ENCODE measurements at places on chromosomes 2 and 18.

DNA sequence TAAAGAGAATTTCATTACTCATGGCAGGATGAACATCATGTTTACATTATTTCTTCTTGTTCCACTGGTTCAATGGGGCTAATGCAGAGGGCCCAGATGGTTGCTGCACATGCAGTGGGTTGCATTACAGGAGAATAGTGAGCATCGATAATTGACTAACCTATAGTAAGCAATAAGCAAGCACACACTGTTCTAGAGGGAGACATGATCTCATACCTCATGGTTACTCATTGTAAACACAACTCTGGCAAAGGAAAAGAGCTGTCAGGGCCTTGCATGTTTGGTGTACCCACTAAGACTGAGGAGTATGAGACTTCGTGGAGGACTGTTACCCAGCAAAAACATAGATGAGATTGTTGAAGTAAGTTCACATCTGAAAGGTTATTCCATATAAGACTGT is 885.6 kb upstream of the VRK2 start:
- DNase-seq, result no peak

DNA sequence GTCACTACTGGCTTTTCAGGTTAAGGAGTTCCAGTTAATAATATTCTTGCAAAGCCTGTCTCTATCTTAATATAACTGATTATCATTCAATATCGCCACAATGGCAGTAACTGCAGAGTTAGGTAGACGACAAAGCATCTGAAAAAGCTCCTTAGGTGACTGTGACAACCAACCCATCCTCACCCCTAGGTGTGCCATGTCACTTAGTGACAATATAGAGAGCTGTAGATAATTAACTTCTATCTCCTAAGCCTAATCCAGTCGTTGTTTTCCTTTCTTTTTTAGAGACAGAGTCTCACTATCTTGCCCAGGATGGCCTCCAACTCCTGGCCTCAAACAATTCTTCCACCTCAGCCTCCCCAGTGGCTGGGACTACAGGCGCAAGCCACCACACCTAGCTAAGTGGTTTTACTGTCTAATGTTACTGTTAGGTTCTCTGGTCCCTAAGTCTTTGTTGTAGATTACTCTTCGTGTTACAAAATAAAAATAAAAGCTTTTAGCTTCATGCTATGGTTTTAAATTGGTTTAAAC is 65.2 kb downstream of the SPIRE1 start:
- no peak for DNase-seq

DNA sequence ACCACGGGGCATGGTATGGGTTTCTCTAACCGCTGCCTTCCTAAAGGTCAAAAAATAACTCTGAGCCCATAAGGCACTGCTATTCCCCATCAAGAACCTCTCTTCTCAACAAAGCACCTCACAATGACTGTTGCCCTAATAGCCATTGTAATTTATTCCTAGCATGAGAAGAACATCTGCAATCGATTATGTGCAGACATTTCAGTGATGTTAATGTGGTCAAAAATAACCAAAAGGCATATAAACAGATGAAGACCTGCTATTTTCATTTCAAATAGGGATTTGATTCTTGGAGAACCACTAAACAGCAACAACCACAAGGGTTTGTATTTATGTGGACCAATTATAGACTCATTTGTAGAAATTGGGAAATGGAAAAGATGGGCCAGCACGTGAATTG is 356.6 kb downstream of the FBXO15 start:
- no peak for DNase-seq

GRCh38 chr18:22169011-22169888 is at the start of gene GATA6:
Gene GATA6, plus strand, starts transcription at chr18:22169589. Its CDS starts 1,556 bp downstream, at chr18:22171145.
- DNase-seq, result no peak

DNA sequence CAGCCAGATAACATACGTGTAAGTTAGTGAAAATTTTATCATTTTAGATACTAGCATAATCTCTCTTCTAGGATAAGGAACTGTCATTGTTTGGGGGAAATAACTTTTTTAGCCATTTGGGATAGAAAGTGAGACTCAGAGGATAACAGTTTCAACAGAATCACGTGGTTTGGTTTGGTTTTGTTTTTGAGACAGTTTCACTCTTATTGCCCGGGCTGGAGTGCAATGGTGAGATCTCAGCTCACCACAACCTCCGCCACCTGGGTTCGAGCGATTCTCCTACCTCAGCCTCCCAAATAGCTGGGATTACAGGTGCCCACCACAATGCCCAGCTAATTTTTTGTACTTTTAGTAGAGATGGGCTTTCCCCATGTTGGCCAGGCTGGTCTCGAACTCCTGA is 323.2 kb upstream of the MEIS1 start:
- no peak for DNase-seq

DNA sequence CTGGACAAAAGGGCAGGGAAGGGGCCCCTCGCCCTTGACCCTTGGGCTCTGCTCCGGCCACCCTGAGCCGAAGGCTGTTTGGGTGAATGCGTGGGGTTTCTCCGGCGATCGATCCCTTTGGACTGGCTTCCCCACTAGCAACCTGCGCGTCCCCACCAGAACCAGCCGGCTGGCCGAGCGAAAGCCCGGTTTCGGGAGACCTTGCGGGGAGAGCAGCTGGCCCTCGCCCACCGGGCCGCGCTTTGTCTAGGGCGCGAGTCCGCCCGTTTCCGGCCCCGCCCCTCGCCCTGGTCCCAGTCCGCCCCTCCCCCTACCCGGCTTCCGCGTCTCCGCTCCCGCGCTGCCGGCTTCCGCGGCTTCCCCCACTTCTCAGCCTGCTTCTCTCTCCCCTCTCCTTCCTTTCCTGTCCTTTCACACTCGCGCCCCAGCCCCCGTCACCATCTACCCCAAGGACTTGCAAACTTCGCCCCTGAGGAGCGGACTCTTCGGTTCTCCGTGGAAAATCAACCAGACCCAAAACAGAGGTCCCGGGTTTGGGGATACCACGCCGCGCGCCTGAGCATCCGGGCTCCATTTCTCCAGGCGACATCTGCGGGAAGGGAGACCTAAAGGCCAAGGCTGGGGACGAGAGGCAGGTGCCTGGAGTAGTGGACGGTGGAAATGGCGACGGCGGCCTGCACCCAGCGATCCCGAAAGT is 48.0 kb upstream of the ATP6V1B1 start:
- no peak for DNase-seq

DNA sequence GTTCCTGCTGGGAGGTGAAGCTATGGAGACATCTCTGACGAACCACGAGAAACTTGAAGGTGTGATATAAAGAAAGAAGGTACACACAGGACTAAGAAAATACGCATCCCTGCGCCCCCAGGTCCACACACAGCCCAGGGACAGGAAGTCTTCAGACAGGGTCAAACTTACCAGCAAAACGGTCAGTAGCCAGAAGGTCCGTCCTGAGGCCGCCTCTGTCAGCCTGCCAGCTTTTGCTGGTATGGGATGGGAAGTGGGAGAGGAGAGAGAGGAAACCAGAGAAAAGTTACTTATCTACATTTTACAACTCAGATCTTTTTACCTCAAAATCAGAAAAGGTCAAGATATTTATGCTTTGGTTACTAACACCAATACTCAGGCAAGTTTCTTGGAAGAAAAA is 47.2 kb downstream of the HDLBP start:
- DNase-seq, result no peak

DNA sequence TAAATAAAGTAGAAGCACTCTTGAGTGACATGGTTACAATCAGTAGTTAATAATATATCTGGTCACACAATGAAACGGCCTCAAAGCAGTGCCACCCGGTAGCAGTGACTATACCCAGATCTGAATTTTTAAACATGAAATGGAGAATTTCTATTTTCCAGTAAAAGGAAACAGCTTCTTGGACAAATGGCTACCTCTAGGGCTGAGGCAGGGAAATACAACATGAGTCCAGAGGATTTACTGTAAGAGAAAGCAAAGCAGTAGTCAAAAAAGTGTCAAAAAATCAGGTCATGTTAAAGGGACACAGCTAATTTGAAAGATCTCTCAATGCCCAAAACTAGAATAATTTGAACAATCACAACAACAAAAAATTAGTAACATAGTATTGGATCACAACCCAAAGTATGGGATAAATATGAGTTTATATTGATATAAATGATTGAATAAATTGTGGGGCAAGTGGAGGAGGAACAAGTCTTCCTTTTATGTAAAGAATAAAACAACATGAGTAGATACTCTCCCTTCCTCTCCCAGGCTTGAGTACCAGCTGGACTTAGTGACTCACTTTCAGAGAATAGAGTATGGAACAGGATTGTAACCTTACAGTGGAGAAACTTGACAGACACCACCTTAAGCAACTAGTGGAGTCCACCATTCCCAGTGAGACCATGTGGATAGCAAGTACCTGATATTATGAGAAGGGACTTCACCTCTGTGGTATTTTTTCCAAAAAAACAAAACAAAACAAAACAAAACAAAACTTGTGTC is 180.8 kb downstream of the MBD2 start:
- DNase-seq, result no peak

DNA sequence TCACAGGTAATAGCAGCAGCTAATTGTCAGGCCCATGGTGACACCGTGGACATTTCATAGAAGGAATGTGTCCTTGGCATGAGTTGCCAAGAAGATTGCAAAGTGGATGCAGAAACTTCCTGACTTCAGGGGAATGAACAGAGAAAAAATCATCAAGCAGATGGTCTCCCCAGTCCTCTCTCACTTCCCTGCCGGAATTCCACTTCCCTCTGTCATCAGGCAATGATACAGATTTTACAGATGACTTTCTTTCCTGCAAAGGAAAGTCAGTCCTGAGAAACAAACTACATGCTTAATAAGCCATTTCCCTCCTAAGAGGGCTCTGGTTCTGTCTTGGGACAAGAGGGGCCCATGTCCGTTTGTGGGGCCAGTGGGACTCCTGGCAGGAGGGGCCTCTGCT is 45.7 kb downstream of the KCNF1 start:
- no peak for DNase-seq

DNA sequence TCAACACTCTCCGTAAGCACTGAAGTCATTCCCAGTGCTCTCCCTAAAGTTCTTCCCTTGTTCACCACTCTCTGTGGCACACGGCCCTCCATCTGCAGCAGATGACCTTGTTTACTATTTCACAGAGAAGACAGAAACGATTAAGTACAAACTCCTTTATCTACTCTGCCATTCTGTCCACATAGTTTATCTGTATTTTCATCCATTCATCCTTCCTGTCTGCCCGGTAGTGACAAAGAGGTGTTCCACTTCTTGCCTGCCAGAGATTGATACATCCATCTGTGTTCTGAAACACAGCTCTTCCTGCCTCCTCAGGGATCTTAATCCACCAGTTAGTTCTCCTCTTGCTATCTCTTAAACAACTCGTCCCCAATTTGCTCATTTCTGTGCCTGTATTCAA is 77.9 kb upstream of the CD226 start:
- no peak for DNase-seq

DNA sequence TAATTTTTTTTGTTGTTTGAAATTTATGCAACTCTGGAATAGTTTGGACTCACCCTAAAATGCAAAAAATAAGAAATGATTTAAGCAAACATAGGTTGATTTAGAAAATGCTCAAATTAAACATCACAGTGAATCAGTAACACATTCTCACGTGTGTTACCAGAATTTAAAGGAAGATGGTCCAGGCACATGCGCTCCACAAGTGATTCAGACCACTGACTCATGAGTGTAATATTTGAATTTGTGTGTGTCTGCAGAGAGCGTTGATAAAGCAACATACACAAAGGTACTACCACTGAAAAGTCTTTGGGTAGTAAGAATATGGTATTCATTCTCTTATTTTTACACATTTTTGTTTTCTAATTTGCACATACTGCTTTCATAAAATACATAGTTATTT is 7.9 kb downstream of the SS18 start:
- no peak for DNase-seq

DNA sequence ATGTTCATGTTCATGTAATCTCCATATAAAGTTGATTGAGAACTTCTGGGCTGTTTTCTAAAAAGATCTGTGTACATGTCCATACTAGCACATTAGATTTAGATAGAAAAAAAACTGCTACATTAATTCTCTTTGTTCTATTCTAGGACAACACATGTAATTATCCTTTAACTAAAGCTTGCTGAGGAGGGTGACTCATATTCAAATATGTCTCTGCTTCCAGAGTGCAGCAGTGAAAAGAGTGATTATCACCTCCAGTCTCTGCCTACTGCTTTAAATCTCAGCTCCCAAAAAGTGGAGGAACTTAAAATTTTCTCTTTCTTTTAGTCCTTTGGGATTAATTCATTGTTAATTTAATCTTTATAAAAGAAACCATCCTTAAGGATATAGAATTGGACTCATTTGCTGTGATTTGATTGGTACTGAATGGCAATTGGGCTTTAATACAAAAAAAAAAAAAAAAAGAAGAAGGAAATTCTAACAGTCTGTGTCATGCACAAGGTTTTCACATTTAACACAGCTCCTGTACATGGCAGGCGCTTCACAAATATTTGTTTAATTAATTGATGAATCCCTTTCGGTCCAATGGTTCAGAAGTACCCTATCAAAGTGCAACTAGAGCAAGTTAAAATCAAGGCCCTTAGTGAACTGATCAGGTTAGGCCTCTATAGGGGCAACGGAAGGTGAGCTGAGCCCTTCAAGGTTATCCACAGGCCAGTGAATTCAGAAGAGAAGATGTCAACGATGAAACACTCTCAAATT is 214.0 kb upstream of the KCNJ3 start:
- DNase-seq, result no peak

DNA sequence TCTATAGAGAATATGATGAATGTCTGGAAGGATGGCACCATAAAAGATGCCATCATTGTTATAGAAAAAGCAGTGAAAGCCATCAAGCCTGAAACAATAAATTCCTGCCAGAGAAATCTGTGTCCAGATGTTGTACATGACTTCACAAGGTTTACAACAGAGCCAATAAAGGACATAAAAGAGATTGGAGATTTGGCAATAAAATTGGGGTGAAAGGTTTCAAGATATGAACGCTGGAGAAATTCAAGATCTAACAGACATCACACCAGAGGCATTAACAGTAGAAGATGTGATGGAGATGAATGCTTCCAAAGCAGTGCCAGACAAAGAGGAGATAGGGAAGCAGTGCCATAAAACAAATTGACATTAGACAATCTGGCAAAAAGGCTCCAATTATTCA is 518.8 kb upstream of the ACVR2A start:
- no peak for DNase-seq

DNA sequence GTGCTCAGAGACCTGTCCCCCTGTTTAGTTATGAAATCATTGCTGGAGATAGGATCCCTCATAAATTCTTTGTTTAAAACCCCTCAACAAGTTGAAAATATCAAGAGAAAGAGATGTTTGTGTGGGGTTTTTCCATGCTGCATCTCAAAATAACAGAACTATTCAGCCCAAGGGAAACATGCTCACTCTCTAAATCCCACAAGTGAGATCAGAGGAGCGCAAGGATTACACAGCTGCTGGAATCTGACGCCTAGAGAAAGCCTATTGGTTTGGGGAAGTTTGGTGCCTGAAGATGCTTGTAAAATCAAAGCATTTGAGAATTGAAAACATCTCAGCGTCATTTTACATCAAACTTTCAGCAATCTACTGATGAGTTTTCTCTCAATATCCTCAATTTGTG is 7.9 kb downstream of the FSHR start:
- DNase-seq, result no peak

Data from glomerular endothelial cell (primary cell).